Activated CD8-positive, alpha-beta memory T cell treated with anti-CD3 and anti-CD28 coated beads for 24 hours (primary cell): ENCODE measurements at places on chromosomes 3 and 15.

DNA sequence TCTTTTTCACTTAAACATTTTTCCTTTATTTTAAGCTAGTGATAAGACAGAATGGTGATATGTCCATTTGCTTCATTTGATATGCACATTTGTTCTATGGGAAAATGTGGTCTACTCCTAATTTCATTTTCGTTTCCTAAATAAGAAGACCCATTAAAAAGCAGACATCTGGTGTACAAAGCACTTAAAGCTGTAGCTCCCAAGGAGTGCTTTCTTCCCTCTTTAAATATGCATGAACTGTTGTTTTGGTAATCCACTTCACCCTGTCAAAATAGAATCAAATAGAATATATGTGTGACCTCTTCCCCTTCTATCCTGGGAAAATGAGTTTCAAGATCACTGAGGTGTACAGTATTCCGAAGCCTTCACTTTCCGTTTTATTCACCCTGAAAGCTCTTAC lies 182.8 kb downstream of the ROBO2 start:
- no peak for DNase-seq

DNA sequence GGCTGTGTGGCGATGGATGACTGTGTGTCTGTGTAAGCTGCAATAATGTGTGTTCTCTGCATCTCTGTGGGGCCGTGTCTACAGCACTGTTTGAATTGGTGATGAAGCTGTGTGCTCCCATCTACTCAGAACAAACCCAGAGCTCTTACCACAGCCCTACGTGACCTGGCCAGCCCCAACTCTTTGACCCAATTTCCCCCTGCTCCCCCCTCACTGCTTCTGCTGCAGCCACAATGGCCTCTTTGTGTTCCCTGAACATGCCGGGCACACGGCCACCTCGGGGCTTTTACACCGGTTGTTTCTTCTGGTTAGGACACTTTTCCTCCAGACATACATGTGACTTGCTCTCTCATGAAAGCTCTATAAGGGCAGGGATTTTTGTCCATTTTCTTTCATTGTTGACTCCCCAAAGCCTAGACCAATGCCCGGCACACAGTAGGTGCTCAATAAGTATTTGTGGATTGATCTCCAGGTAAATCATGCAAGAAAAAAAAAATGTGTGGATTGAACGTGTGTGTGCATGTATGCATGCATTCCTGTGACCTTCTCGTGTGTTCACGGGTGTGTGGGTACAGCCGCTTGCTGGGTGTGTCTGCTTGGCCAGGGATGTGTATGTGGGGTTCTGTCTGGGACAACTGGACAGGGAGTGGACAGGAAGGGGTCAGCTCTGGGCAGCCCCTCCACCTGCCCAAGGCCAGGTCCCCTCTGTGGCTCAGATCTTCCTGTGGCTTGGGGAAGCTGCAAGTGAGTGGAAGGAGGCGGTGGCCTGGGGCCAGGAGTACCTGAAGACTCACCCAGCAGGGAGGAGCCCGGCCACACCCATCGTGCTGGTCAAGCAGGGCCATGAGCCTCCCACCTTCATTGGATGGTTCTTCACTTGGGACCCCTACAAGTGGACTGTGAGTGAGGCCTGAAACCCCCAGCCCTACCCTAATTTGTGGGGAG lies 14.8 kb downstream of the VILL start:
- no peak for DNase-seq

GRCh38 chr3:156674911-156675829 lies 780 bp downstream of the TIPARP start:
- DNase-seq = peak; percentile 80

DNA sequence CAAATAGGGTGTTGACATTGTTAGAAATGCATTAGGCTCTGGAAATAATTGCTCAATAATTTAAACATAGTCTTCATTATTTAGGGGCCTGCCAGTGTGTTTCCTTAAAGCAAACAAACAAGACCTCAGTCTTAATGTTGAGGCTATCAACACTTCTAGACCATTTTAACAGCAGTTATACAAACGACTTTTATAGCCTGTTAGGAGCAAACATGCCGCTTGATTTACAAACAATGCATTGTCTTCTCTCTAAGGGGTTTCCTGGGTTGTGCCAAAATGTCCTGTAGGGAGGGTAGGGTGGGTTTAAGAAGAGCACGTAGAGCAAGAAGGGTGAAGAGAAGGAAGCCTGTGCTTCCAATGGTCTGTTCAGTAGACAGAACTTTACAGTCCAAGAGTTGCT lies 53.7 kb downstream of the TPRG1 start:
- DNase-seq = no peak

GRCh38 chr15:49301562-49301961 lies 121.5 kb upstream of the FGF7 start:
- no peak for DNase-seq

DNA sequence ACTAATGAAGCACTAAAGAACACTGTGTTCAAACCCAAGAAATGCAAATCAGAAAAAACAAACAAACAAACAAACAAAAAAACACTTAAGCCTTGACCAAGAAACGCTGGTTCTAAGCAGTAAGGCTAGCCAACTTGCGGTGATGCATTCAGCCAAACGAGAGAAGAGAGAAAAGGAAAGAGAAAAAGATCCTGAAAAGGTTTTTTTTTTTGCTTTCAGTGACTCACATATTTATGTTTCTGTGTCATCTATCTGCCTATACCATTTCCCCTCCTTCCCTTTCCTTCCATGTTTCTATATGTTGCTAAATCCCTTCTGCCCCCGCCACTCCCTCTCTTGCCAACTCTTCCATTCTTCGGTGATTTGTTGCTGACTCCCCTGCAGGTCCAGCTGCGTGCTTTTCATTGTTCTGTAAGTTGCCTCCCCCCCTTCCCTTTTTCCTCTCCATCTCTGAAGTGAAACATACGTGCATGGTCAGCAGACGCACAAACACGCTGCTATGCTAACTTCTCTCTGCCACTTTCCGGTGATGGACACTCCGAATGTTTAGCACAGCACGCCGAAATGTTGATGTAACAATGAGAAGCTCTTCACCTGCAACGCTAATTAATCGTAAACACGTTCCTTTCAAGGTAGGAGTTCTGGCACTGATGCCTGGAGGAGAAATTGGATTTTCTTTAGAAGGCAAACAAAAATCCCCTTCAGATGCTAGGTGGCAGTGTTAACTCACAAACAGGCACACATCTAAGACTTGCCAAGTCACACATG lies 154.4 kb downstream of the TUSC7 start:
- no peak for DNase-seq

- no peak for DNase-seq
These were observed 82.6 kb upstream of the CSPG5 start for GRCh38 chr3:47661121-47661752.

GRCh38 chr15:42085236-42085605 lies 9.1 kb downstream of the PLA2G4D start:
- peak; percentile 45 for DNase-seq

GRCh38 chr3:161890147-161890625 lies 393.6 kb downstream of the OTOL1 start:
- DNase-seq = no peak

GRCh38 chr15:27973886-27974285 lies 125.2 kb downstream of the OCA2 start:
- DNase-seq = no peak

DNA sequence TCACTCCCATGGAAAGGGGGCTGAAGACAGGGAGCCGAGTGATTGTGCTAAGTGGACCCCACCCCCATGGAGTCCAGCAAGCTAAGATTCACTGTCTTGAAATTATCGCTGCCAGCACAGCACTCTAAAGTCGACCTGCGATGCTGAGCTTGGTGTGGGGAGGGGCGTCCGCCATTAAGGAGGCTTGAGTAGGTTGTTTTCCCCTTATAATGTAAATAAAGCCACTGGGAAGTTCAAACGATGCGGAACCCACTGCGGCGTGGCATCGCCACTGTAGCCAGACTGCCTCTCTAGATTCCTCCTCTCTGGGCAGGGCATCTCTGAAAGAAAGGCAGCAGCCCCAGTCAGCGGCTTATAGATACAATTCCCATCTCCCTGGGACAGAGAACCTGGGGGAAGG lies 10.9 kb upstream of the SRGAP3 start:
- no peak for DNase-seq

DNA sequence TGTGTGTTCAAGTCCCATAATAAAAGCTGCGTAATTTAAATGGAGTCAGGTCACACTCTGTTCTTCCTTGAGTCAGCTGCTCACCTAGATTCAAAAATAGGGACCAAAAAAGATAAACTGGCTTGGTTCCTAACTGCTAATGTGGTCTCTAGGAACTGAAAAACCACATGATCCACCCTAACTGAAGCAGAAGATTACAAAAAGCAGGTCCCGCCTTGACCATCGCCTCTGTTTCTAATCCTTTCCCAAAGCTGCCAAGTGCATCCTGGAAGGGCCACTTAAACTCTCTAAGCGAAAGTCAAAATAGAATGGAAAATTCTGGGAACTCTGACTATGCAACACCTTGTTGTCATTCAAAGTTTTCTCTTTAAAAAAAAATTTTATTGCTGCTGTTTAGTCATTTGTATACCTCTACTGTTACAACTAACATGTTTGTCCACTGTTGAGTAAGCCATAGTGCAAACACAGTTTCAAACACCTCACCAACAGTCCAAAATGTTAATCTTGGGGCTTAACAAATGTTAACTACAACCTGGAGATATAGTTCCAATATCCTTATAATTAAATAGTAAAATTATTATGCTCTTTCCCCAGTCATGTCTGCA lies 88.9 kb upstream of the THBS1 start:
- DNase-seq = no peak

DNA sequence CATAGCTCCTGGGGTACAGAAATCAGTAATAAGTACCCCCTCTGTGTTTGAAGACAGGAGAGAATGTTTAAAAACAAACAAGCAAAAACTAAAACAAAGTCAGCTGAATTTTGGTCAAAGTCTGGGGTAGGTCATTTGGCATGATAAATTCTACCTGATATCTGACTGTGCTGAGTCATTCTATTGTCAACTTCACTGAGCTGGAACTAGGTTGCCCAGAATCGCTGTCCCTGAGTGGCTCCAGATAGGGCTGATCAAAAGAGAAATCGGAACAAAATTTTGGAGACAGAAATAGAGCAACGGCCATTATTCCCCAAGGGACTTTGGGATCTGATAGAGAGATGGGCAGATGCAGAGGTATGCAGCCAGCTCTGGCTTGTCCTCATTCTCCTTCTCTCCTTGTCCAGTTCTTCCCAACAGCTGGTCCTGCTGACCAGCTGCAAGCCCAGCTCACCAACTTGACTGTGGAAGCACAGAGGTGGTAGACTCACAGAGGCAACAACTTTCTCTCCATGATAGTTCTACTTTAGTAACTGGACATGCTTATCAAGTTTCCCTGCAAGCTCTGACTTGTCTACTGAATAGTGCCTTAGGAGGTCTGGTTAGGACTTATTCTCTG lies 57.3 kb upstream of the MYRIP start:
- DNase-seq = no peak

DNA sequence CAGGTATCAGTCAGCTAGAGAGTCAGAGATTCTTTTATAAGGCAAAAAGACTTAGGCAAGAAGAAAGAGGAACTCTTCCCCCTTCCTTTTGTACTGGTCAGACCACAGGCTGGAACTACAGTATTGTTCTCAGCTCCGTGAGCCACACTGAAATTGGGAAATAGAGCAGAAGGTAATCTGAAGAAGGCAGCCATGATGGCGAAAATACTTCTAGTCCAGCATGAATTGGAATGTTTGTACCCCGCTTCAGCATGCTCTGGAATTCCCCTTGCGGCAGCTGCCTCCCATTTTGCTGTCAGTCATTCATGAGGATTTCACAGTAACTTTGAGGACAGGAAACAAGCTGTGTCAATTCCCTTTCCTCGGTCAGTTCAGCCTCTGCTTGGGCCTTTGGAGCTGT lies 96.2 kb downstream of the CORO2B start:
- DNase-seq = no peak

GRCh38 chr3:129432671-129433070 lies 4.2 kb upstream of the EFCAB12 start:
- DNase-seq = no peak

DNA sequence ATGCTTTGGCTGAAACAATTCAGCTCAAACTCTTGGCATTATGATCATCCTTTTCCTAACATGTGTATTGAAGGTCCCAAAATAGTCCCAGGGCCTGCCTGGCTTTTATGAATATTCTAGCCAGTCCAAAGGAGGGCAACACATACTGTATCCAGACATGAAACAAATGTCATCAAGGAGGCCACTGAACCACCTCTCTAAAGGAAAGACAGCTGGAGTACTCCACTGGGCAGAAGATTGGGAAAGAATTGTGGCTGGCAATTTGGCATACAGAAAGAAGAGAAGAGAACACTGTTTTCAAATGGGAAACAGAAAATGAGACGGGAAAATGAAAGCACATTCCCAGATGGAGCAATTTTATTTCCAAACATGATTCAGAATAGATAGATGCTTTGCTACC lies 80.6 kb downstream of the NCEH1 start:
- no peak for DNase-seq

- no peak for DNase-seq
These were observed 36.6 kb upstream of the SLC22A13 start for GRCh38 chr3:38229036-38229435.

DNA sequence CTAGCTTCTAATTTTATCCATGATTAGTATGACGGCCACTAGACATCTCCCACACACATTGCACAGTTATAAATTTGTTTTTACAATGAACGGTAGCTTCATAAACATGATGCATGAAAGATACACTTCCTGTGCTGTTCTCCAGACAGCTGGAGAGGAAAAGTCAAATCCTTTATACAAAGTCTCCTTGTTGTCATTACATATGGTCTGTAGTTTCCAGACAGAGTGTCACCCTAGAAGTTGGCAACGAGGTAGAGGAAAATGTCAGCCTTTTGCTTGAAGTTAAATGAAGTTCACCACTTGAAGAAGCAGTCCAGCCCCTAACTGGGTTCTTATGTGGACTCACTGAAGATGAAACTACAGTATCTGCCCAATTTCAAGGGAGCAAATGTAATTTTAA lies 253.0 kb upstream of the P2RY1 start:
- DNase-seq = no peak

- no peak for DNase-seq
These were observed 6.2 kb downstream of the CYFIP1 start for GRCh38 chr15:22973987-22974386.

DNA sequence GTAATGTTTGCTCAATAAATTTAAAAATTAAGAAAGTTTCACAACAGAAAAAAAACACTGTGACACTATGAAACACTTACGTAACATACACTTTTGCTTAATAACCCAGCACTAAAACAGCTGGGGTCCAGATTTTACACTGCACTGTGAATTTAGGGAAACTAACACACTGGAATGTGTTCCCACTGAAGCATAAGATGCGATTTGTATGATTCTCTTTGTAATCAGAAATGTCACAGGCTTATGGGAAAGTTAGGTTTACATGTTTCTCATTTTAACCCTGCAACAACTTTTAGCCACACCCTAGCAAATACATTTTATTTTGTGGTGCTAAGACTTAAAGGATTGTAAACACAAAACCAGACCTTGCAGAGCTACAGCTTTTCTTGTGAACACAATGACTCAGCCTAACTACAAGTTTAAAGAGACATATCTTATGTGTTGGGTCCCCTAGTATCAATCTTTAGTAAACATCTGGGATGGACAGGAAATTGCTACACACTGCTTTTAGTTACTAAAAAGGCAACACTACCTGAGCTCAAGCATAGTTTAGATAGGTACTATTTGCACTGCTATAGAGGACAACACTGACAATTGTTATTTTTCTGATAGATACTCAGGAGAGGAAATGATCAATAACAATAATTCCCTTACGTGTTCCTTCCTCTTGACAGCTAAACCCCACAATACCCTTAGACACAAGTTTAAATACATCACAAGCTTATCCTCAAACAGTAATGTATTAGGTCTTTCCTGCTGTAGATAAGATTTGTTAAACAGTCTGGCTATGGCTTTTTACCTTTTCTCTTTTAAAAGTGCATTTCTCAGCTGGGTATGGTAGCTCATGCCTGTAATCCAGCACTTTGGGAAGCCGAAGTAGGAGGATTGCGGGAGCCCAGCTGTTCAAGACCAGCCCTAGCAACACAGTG lies 3.8 kb downstream of the PLD1 start:
- no peak for DNase-seq

- DNase-seq = peak; percentile 55
These were observed at the start of gene EPHA6 for GRCh38 chr3:96813820-96814650. Gene EPHA6, plus strand, starts transcription at chr3:96814594.
